ENCODE measurements at places on chromosomes 6 and 20. TPM values are rescaled to one million over a fixed set of nuclear protein-coding genes. Genes with fewer than 3 reads are reported as not detected.

Gene NQO2
- 33.9 TPM for total RNA-seq

Gene TP53TG5
- total RNA-seq, result not detected

Gene BTN3A1
- 23.8 TPM for total RNA-seq

Gene SNAI1
- 2.3 TPM for total RNA-seq

Gene SLC2A10
- 61.1 TPM for total RNA-seq

Gene OPN5
- not detected for total RNA-seq

Gene EZR
- total RNA-seq, result 67.6 TPM

Gene CCM2L
- not detected for total RNA-seq

Gene EYA2
- 0.03 TPM for total RNA-seq

Gene OPRL1
- 2.4 TPM for total RNA-seq

Gene SLC52A3
- total RNA-seq, result not detected

Gene NEURL2
- 3.8 TPM for total RNA-seq

Gene BPIFB1
- 0.07 TPM for total RNA-seq

Gene UNC93A
- total RNA-seq, result not detected

Gene TRAPPC3L
- not detected for total RNA-seq

Gene TFAP2A
- total RNA-seq, result 1.3 TPM

Gene ANGPT4
- not detected for total RNA-seq

Gene WFDC12
- total RNA-seq, result not detected

Gene ERMARD
- 21.5 TPM for total RNA-seq

Gene GSTA1
- total RNA-seq, result 0.26 TPM

Gene MEI4
- total RNA-seq, result not detected

Gene OXT
- not detected for total RNA-seq

Gene SLC22A1
- 0.40 TPM for total RNA-seq

Gene VGLL2
- total RNA-seq, result not detected

Gene CLDN20
- not detected for total RNA-seq

Gene RSPO4
- total RNA-seq, result not detected

Gene PRDM13
- total RNA-seq, result not detected

Gene GJA1
- total RNA-seq, result 563 TPM

Gene CD24
- 3.3 TPM for total RNA-seq

Gene KIF25
- total RNA-seq, result 0.72 TPM

Gene PRND
- not detected for total RNA-seq

Gene IL20RA
- total RNA-seq, result 0.20 TPM

Gene NDUFAF4
- 6.8 TPM for total RNA-seq

Gene MAK
- total RNA-seq, result not detected

Gene ANKRD66
- total RNA-seq, result not detected

Gene ACSS2
- total RNA-seq, result 40.3 TPM

Gene LKAAEAR1
- not detected for total RNA-seq

Gene SIRPB2
- total RNA-seq, result not detected

Gene OPRM1
- total RNA-seq, result not detected

Gene BYSL
- total RNA-seq, result 18.2 TPM

Gene GRM1
- total RNA-seq, result 0.07 TPM
